ENCODE measurements at places on chromosomes 4 and X.

GRCh38 chr4:118879409-118879808, 9.2 kb upstream of the SYNPO2 start:
- DNase-seq: no peak

DNA sequence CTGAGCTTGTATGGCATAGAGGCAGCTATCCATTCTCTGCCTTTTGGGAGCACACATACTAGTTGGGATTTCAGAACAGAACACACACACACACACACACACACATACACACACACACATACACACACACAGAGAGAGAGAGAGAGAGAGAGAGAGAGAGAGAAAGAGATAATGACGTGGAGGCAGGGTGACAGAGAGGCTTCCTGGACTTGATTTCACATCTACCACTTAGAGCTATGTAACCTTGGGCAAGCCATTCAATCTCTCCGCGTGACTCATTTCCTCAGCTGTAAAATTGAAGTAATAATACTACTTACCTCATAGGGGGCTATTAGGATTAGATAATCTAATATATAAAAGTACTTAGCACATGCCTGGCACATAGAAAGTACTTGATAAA, 12.3 kb upstream of the GRIA3 start:
- DNase-seq: no peak

- DNase-seq: no peak
These were observed 38.4 kb downstream of the GRSF1 start for GRCh38 chr4:70801265-70801809.

GRCh38 chr4:13126976-13127910, 356.9 kb downstream of the RAB28 start:
- no peak for DNase-seq

DNA sequence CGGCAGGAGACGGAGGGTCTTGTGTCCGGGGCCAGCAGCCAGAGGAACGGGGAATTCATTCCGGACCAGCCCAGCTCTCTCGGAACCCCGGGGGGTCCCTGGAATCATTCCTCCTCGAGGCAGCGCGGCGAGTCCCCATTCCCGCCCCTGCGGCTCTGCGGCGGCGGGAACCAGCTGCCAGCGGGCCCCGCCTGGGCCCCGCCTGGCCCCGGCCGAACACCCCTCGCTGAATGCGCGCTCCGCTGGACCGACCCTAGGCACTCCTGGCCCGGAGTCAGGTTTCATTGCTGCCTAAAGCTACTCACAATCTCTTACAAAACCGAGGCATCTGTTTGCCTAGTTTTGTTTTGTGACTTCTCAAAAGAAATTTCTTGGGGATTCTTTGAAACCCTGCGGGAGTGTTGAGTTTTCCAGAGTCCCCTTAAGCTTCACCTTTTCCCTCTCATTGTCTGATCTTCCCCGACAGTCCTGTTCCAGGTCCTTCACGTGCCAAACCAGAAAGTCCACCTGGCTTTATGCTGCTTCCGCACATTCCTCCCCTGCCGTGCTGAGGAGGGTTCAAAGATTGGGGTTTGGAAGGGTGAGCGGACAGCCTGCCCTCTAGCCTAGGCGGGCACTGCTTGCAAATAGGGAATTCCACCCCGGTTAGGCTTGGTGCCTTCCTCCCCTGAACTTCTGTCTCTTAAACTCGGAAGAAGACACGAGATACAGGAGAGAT, 789 bp downstream of the ARHGAP10 start:
- DNase-seq: no peak

DNA sequence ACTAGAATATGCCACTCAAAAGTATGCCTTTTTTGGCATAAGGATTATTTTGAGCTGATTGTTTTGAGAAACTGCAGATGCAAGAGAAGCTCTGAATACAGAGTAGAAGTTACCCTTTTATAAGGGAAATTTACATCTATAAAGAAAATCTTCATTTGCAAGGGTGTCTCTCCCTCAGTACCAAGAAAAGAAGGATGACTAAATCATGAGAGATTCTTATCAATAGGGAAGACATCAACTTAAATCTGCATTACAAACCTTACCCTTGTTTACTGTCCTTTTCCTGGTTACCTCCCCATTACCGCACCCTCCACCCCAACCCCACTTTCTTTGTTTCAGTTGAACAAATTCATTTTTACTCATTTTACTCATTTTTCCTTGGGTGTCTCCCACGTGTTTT, 62.5 kb downstream of the RLIM start:
- no peak for DNase-seq

DNA sequence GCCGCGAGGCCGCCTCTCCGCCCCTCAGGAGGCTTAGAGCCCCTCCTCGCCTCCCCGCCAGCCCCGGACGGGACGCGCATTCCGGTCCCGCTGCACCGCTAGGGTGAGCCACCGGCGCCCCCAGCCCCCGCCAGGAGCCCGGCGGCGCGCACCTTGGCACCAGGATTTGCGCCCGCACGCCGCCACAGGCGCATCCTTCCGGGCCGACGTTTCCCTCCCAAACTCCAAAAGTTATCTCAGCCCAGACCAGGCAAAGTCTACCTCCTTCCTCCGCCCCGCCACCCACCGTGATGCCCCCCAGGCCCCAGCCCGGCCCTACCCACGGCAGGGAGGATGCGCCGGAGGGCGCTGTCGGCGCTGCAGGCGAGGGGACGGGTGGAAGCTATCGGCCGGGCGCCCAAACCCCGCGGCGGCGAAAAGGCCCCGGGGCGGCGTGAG, 538 bp downstream of the SCML2 start:
- peak; percentile 3 for DNase-seq

DNA sequence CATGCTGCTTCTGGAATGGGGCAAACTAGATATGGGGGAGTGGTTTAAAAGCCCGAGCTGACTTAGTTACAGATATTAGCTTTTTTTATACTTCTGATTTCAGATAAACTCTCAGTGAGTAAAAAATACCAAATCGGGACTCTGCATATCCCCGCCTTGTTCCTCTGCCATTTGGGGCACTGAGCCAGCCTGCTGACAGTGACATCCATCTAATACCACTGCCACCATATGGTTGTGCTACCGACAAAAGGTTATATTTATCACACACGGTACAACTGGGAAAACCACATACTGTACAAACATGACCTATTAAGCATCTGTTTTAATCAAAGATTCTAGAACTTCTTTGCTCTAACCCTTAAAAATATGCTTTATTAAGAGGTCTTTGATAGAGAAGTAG, 78.7 kb downstream of the GALNT7 start:
- DNase-seq: no peak

DNA sequence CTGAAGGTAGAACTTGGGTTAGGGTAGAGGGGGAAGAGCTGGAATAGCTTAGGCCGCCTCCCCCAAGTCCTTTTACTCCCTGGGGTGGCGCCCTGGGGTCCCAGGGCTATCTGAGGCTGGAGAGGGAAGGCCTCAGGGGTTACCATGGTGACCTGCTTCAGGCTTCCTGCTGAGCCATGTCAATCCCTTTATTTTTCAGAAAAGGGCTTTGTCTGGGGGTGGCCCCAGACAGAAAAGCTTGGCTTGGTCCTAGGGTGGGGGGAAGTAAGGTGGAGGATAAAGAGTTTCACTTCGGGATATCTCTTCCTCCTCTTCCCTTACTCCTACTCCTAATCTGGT, 6.3 kb downstream of the EFNB1 start:
- no peak for DNase-seq

GRCh38 chr4:159864337-159864736, 761.5 kb downstream of the RAPGEF2 start:
- DNase-seq: no peak

- no peak for DNase-seq
These were observed 176.4 kb downstream of the NLGN4X start for GRCh38 chrX:6052111-6052745.

DNA sequence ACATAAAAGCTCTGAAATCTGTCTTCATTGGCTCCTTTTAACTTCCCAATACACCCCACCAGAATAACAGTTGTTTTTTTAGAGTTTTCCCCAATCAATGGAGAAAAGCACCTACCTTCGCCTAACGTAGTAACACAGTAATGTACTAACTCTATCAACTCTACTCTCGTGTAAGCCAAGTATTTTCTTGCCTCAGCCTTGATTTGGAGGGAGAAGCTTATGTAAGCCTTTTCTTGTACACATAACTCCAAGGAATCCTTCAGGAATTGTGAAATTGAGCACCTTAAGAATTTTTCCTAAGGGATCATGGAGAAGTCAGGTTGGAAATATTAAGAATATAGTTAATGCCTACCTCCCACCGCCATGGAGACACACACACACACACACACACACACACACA, 181.2 kb downstream of the RAPGEF2 start:
- DNase-seq: no peak

GRCh38 chrX:146241902-146242301, 424.3 kb downstream of the SLITRK2 start:
- no peak for DNase-seq

GRCh38 chrX:23505531-23506303, 161.6 kb upstream of the PRDX4 start:
- no peak for DNase-seq

GRCh38 chr4:4694296-4694772, 152.5 kb upstream of the STX18 start:
- DNase-seq: no peak

DNA sequence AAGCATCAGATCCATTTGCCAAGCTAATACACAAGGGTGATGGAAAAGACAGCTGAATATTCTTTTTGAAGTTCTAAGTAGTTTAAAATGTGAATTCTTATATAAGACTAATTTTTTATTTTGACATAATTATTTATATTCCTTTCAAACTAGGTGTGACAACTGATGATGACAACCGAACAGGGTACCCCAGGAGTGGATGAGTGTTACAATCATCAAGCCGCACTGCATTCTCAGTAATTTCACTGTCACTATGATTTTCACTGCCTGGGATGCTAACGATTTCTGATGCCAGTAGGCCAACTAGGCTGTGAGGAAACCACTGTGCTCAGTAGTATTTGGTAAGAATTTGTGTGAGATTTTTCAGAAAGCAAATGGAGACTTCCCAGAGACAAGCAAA, 317.5 kb downstream of the ARAP2 start:
- no peak for DNase-seq

DNA sequence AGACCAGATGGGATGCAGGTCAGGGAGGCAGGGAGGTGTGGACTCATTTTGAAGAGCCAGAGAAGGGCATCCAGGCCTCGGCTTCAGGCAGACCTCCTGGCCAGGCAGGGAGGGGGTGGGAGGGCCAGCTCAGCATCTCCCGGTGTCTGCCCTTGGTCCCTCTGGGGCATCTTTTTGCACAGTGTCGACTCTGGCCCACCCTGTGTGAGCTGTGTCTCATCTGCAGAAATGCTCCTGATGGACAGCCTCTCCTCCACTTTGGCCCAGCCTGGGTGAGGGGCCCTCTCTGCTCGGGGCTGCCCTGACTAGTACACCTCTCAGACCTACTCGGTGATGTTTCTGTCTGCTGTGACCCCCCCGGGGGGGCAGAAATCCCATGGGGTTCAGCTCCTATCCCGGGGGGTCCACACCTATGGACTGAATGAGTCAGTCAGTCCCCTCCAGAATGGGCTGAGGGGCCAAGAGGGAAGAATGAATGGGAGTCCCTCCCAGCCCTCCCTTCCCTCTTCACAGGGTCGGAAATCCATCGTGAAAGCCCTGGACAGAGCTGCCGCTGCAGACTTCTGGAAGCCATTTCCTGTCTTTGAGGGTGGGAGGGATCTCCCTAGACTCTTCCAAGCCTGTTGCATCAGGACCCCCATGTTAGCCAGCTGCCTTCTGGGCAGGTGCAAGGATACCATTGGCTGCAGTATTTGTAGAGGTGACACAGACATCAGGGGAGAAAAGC, 196.7 kb upstream of the PSAPL1 start:
- no peak for DNase-seq

DNA sequence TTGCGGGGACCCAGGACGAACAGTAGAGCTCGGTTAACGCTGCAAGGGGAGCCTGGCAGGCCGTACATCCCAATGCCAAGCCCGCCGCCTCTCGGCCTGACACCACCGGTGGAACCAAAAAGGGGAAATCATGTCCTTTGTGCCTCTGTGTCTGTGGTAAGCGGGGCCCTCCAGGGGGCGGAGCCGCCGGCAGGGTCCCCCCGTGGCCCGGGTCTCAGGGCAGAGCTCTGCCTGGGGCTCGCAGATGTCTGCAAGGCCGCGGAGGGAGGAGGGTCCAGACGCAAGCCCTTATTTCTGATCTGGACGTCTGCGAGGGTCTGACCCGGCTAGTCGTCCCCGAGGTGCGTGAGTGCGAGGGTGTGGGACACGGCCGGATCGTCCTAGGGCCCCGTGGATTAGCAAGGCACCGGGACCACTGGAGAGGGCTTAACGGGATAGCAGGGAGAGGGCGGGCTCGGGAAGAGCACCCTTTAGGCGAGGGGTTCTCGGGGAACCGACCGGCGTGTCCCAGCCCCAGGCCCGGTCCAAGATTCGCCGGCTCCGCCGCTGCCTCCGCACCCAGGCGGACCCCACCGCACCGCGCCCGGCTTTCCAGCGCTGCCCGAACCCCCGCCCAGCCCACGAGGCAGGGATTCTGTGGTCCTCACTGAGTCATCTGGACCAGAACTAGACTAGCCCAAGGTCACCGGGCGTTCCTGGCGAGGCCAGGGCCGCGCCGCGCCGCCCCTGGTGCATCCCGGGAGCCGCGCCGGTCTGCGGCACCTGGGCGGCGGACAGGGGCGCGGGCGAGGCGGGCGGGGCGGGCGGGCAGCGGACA, 863 bp upstream of the FAM193A start:
- peak; percentile 62 for DNase-seq

- no peak for DNase-seq
These were observed 127.1 kb upstream of the ANXA3 start for GRCh38 chr4:78424461-78424860.

GRCh38 chr4:31482691-31483090, 762.5 kb downstream of the PCDH7 start:
- no peak for DNase-seq

DNA sequence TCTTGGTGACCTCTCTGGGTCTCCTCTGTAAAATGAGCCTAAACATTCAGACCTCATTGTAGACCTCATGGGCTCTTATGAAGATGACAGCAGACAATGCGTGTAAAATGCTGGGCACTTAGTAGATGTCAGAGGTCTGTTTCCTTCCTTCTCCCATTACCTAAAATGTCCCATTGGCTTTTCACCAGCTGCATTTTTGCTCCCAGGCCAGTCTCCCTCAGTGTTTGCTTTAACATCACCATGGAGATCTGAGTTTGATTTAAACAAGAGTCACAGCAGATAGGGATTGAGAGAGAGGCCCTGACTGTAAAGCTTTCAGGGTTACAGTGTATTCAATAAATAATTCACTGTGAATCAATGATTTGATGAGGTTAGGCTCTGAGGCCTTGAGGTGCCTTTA, 24.3 kb downstream of the PSAPL1 start:
- DNase-seq: no peak

DNA sequence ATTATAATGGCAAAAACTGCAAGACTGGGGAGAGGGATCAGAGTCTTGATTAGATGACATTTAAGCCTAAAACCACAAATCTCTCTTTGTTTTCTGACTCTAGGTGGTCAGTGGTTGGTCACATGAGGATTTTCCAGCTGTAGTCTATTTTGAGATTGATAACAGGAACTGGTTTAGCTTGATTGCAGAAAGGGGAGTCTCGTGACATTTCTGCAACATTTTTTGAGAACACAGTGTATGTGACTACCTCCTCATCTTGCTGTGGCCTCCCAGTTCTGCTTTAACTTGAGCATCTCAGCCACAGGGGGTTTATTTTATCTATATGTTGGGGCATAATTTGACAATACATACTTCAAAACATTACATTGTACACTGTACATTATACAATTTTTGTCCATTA, 726.4 kb upstream of the MAGEB2 start:
- DNase-seq: peak; percentile 50
